Foreskin keratinocyte (primary cell): ENCODE measurements at places on chromosomes 16 and 17. TPM values are rescaled to one million over a fixed set of nuclear protein-coding genes. Genes with fewer than 3 reads are reported as not detected.
A peak's percentile ranks its signal among the peaks of the same experiment; 100 is the strongest.

Gene TBC1D3I
- total RNA-seq = 0.10 TPM in 1 of 2 replicates, not detected in the other

Gene TBC1D3L
- total RNA-seq = 1.9 and 2.0 TPM in 2 replicates

Gene CLEC3A
- not detected in 2 replicates for total RNA-seq

Gene TAX1BP3
- total RNA-seq = 203 and 220 TPM in 2 replicates

Gene GSDMA
- total RNA-seq = 3.6 and 4.3 TPM in 2 replicates

Gene MEOX1
- total RNA-seq = 0.17 and 0.18 TPM in 2 replicates

Gene CD300LG
- not detected in 2 replicates for total RNA-seq

Gene SEPTIN12
- total RNA-seq = not detected in 2 replicates

Gene MARVELD3
- 13.6 and 14.2 TPM in 2 replicates for total RNA-seq

Gene ANKFY1
- 36.5 and 40.6 TPM in 2 replicates for total RNA-seq

Gene DOC2A
- total RNA-seq = 0.27 and 0.56 TPM in 2 replicates

- peak; percentile 70 for DNase-seq
These were observed 37.6 kb downstream of the RNF112 start for GRCh38 chr17:19448341-19449268.

- DNase-seq = no peak
These were observed 81.6 kb upstream of the CACNG5 start for GRCh38 chr17:66753126-66753920.

DNA sequence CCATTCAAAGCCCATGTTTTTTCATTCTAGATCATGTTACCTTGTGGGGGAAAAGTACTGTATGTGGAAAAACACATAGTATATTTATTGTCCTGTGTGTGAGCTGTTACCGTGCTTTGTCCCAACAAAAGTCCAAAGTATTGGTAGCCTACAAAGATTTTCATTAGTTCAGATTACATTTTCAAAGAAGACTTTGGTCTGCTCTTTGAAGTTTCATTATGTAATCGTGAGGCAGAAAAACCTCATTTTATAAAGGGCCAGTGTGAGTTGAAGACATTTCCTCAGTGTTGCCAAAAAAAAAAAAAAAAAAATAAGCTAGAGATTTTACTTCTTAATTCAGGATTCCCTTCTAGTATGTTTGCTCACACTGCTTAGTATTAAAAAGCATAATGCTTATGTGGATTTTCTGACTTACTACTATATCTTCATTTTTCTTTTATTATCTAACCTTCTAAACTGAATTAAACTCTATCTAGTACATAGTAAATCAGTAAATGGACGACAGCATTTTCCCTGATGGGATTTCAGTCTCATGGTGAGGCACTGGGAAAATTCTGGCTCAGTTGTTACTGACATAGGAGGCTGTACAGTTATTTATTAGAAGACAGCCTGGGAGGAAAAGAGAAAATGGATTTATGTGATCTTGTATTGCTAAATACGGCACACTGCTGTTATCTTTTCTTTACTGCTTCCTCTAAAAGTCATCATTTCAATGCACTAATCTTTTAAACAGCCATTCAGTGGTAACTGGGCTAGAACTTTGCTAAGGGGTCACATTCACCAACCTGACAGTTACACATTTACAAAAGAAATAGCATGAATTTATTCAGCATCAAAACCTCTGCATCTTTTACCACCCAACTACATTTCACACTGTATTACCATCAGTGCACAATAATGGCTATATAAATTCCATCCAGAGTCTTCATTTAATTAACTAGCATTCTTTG, 100.6 kb downstream of the STXBP4 start:
- no peak for DNase-seq

GRCh38 chr17:39400547-39401411, 647 bp downstream of the FBXL20 start:
- no peak for DNase-seq

- no peak for DNase-seq
These were observed 26.5 kb downstream of the TMEM98 start for GRCh38 chr17:32954477-32954876.

DNA sequence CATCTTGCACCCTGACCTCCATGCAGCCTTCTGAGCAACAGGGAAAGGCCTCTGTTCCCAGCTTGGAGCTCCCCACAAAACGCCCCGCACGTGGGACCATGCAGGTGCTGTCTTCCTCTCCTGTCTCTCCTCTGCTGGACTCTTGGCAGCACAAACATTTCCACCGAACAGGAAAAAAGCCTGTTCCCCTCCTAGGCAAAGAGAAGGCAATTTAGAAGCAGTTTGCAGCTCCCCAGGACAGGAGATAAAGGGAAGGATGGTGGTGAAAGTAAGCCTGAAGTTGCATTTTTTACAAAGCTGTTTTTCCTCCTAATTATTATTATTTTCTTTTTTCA, 7.7 kb upstream of the CIBAR2 start:
- DNase-seq = no peak

GRCh38 chr17:76152591-76152990, 11.5 kb upstream of the FOXJ1 start:
- no peak for DNase-seq

GRCh38 chr16:16025214-16025968, 76.0 kb downstream of the ABCC1 start:
- no peak for DNase-seq

DNA sequence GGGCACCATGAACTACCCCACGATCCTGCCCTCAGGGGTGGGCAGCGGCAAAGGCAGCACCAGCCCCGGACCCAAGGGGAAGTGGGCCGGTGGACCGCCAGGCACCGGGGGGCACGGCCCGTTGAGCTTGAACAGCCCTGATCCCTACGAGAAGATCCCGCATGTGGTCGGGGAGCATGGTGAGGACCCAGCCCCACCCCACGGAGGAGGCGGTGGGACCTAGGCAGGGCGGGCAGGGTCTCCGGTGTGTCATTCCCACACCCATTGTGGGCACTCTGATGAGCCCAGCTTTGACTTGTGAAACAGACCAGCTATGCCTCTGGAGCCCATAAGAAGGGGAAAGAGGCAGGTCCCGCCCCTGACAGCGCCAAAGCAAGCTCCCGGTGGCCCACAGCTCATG, 22.8 kb downstream of the TPSG1 start:
- no peak for DNase-seq

DNA sequence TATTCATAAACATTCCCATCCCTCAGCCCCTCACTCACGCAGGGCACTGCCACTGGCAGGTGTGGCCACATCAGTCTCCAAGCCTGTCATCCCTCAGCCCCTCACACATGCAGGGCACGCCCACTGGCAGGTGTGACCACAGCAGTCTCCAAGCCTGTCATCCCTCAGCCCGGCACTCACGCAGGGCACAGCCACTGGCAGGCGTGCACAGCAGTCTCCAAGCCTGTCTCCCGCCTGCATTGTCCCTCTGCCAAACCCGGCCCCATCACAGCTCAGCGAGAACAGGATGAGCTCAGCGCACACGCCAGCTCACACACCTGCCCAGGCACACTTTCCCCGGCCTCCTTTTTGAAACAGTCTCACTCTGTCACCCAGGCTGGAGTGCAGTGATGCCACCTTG, 11.4 kb upstream of the KREMEN2 start:
- no peak for DNase-seq

DNA sequence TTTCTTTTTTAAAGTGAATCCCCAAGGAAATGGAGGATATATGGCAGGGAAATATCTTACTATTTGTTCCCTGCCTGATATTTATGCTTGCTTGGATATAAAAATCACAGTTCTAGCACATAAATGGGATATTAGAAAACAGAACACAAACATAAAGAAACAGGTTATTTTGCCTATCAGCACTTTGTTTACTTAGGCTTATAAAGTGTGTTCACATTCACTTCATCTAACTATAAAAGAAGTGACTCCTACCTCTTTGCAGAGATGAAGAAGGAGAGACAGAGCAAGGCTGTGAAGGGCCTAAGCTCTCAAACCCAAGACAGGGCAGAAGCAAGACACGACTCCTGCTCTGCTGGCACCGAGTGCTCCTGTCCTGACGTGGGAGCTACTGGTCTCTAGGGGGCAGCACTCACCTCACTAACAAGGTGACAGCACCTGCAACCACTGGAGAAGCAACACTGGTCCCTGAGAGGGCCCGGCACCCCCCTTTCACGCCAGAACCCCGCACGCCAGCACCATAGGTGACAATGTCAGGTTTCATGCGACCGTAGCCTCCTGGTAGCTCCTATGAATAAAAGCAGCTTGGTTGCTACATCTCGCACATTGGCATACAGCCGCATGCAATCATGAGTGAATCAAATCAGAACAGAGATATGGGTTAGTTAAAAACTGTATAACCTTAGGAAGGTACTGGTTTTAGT, 32.0 kb downstream of the MBTPS1 start:
- DNase-seq = no peak

DNA sequence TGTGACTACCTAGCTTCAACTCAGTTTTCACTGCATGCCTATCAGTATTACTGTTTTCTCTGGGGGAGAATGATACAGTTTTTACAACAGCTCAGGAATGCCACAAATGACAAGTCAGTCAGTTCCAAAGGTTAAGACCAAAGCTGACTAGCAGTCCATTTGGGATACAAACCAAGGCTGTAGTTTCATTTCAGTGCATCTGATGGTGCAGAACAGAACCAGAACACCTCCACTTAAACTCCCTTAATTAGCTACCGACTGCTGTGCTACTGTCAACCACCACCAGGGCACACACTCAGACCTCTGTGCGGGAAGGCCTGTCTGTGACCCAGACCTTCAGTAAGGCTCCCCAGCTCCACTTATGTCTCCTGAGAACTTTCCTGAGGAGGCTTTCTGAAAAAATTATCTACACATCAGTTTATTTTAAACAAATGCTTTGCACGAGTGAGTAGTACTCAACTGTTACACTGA, 20.4 kb downstream of the NFE2L1 start:
- DNase-seq = no peak

DNA sequence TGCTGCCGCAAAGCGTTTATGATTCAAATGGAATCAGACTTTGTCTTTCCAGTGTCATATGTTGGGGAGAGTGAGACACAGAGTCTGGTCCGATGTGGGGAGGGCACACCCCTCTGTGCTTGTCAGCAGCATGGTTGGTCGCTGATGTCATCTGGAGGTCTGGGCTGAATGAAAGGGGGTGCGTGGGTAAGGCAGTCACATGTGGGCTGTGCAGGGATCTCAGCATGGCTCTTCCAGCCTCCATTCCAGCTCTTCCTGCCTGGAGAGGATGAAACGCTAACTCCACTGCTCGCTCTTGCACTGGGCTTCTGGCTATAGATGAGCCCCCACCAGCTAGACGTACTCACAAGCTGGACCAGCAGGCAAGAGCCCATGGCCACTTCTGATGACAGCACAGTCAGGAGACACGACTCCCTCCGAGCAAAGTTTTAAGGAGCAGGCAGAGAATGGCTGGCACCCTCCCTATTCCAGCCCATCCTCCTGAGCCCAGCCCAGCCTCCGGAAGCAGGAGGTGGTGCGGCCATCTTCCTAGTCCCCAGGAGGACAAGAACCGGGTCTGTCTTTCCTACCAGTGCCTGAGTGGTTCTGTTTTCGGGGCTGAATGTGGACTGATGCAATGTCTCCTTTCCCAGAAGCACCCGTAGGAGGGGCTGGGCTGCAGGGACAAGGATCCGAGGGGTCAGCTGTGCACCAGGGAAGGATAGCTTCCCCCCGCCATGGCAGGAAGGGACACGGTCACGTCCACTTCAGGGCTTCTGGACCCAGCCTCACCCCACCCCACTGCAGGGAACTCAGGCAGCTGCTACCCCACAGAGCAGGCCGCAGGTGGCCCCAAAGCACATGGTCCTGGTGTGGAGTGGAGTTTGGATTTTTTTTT, 41.5 kb upstream of the CBFA2T3 start:
- no peak for DNase-seq

GRCh38 chr16:31088459-31089183, at the start of gene PRSS53:
PRSS53 (minus strand) TSS chr16:31088943; CDS start chr16:31088809, 134 bp downstream.
- no peak for DNase-seq

DNA sequence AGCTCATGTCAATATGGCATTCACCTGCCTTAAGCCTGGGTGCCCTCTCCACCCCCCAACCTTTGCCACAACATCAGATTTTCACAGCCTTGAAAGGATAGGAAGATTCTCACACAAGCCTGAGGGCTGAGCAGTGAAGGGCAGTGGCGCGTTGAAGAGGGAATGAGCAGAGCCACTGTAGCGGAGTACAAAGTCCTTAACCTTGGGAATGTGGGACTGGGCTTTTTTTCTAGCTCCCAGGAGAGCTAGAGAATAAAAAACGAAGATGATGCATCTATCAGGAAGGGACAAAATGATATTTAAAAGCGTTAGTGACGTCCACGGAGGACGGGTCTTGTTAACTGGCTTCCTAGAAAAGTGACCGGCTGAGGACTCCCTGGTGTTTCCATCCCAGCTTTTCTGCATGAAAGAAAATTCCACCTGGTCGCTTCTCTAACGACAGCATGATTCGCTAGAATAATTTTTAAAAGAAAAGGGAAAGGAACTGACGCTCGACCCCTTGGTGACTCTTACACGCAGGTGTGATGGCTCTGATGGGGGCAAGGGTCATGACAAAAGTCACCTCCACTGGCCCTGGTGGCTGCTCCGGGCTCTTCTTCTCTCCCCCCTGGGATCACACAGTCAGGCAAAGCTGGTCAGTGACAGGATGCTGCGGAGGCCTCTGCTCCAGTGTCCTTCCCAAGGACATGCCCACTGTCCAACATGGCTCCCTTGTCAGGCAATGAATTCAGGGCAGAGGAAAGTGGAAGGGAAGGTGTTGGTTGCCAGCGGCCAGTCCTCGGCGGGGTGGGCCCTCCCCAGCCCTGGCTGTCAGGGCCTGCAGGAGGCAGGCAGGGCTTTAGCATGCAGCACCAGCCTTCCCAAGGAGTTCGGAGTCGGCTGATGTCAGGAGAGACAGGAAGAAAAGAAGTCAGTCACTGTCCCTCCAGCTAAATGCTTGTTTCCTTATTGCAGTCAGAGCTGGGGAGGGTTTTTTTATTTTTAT, 58.4 kb upstream of the IRX3 start:
- DNase-seq = no peak

DNA sequence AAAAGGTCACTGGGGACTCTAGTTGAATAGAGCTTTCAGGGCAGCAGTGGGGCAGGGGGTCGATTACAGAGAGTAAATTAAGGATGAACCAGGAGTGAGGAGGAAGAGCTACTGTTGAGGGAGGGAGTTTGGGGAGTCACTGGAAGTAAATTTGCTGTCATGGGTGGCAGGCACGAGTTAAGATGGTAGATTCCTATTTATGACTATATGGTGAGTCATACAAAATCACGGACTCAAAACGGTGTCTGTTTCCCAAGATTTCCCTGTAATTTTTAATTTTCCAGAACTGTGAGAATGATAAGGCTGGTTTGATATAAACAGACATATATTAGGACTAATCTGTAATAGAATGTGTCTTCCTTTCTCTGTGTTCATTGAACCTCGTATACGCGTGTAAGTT, 287.6 kb upstream of the GOT2 start:
- DNase-seq = no peak

DNA sequence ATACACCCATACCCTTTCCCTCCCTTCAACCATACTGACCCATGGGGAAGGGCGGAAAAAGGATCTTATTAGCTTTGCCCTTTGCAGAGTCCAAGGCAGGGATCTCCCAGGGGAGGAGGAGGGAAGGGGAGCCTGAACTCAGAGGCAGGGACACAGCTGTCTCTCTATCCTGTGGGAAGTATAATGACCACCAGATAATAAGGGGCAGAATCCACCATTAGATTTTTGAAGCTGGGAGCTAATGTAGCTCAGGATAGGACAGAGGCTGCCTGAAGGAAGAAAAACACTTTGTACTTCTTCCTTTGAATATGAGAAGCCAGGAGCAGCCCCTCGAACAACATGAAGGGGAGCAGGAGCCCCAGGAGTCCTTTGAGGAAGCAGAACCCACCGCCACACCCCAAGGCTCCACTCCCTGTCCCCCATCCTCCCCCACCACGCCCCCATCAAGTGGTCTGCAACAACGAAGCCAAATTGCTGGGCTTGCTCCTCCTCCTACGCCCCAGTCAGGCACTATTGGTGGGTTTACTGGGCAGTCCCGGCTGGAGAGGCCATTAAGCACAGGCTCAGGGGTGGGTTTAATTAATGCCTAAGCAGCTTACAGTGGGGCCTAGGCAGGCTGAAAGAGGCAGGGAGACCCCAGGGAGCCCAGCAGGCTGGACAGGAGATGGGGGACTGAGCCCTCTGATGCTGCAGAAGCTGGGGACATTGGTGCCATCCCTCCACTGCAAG, 5.3 kb downstream of the MPP2 start:
- no peak for DNase-seq
